ENCODE measurements at places on chromosomes 2 and 18.

GRCh38 chr2:118274841-118275510 lies 186.7 kb downstream of the INSIG2 start:
- DNase-seq, result no peak

- no peak for DNase-seq
These were observed 110.6 kb upstream of the PXDN start for GRCh38 chr2:1854729-1855547.

- no peak for DNase-seq
These were observed 31.2 kb downstream of the EPC2 start for GRCh38 chr2:148675708-148676107.

DNA sequence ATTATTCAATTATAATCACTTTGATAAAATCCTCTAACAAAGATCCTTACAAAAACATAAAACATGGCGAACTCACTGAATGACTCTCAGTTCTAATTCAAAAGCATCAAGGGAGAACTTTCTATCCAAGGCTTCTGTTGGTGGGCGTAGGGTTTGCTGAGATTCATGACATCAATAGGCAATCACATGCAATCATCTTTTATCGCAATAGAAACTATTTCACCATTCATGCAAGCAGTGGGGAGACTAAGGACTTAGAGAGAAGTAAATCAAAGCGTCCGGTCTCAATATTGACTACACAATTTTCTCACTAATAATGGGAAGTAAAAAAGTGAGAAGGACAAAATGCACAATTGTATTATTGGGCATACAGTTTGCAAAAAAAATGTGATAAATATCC lies 168.7 kb downstream of the SCG2 start:
- DNase-seq, result no peak

- DNase-seq, result no peak
These were observed 50.2 kb downstream of the NFATC1 start for GRCh38 chr18:79445696-79446561.

GRCh38 chr18:77111951-77112746 lies 20.4 kb downstream of the MBP start:
- no peak for DNase-seq
